Activated CD8-positive, alpha-beta memory T cell treated with anti-CD3 and anti-CD28 coated beads for 4 hours (primary cell): ENCODE measurements at places on chromosomes 12 and 14.

DNA sequence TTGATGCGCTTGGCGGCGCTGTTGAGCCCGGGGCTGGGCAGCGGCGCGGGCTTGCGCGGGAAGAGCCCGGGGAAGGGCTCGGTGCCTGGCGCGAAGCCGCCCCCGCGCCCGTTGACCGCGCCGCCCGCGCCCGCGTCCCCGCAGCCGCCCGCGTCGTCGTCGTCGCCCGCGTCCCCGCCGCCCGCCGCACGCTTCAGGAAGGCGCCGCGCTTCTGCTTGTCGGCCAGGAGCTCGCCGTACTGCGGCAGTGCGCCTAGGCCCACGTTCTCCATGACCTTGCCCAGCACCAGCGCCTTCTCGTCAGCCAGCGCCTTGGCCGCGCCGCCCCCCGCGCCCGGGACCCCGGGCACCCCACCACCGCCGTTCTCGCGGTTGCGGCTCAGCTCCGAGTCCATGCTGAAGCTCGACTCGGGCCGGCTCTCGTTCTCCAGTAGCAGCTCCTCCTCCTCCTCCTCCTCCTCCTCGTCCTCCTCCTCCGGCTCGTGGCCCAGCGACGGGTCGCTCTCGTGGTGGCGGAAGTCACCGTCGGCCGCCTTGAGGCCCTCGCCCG lies 97.2 kb downstream of the BCL11B start:
- DNase-seq = no peak

- DNase-seq = no peak
Measured at GRCh38 chr12:21608196-21608595, 3.5 kb upstream of the GYS2 start.

DNA sequence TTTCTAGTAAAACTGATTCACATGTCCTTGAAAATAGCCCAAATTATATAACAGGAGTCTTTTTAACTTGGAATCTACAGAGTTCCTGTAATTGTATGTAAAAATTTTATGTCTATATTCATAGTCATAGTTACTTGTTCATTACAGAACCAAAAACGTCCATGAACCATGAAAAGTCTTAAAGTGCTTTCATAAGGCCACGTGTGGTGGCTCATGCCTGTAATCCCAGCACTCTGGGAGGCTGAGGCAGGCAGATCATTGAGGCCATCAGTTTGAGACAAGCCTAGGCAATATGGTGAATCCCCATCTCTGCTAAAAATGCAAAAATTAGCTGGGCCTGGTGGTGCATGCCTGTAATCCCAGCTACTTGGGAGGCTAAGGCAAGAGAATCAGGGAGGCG lies 48.4 kb downstream of the GALNT4 start:
- DNase-seq = no peak

- no peak for DNase-seq
Measured at GRCh38 chr12:25041006-25041741, 92.3 kb upstream of the BCAT1 start.

- no peak for DNase-seq
Measured at GRCh38 chr12:26319511-26319910, 124.1 kb downstream of the SSPN start.
